Brain microvascular endothelial cell (primary cell): ENCODE measurements at places on chromosomes 5 and 9.

DNA sequence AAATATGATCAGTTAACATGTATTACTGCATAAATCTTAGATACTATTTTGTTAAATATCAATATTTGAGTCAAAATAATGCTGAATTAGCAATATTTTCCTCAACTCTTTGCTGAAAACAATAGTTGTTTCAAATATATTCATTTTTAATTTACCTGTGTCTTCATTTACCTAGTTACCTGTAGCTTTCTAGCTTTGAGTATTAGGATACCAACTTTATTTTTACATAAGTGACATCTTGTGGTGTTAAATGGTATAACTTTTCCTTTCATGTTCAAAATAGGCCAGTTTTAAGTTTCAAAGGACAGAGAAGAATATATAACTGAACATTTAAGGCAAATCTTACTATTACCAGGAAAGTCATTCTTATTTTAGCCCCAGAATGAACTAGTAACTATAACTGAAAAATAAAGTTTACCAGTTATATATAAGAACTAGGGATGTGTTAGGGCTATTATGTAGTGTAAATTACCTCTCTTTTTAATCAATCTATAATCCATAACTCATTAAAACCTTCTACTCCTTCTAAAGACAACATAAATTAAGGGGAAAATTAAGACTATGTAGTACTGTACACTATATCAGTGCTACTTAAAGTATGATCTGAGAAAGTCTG, 25.3 kb downstream of the AP3B1 start:
- no peak for DNase-seq

DNA sequence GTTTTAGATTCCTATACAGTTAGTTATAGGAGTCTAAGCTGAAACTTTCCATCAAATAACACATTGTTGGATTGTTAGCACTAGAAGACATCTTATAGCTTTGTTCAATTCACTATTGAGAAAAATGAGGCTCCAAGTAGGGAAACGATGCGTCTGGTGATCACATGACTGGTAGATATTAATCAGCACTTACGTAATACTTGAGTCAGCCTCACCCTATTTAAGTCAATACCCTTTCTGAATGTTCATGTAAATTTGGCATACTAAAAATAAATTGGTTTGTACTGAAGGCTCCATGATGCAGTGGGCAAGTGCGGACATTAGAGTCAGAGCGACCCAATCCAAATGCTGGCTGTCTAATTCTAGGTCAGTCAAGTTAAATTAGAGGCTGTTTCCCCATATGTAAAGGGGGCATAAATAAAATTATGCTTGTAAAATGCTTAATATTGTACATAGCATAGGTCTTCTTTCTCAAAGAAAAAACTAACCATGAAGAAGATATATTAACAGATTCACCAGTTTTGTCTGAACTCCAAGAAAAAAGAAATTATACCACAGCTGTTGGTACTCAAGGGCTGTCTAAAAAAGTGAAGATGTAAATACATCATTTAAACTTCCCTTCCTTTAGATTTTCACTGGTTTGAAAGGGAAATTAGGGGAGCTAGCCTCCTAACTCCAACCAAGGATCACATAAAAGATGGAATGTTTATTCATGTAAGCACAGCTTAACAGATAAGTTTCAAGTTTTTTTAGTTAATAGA, 406.6 kb upstream of the TLE4 start:
- no peak for DNase-seq

GRCh38 chr5:168114444-168115017, 176.9 kb upstream of the WWC1 start:
- DNase-seq, result peak; percentile 31

GRCh38 chr9:128485414-128485855, 19.1 kb upstream of the GLE1 start:
- no peak for DNase-seq

- DNase-seq, result no peak
Measured at GRCh38 chr9:18236336-18236735, 237.6 kb upstream of the ADAMTSL1 start.
